Articular chondrocyte of knee joint (primary cell): ENCODE measurements at places on chromosomes 3 and 15. TPM values are rescaled to one million over a fixed set of nuclear protein-coding genes. Genes with fewer than 3 reads are reported as not detected.

The GPR149 gene
- not detected in 2 replicates for total RNA-seq

The TMCC1 gene
- 17.4 and 18.3 TPM in 2 replicates for total RNA-seq

The RBPMS2 gene
- 0.97 and 2.1 TPM in 2 replicates for total RNA-seq

The PLA2G4D gene
- total RNA-seq, result not detected in 2 replicates

The PSMD6 gene
- 84.7 and 97.6 TPM in 2 replicates for total RNA-seq

The CTXN2 gene
- total RNA-seq, result not detected in 2 replicates

The KLF15 gene
- total RNA-seq, result 1.5 and 2.2 TPM in 2 replicates

The CHMP2B gene
- total RNA-seq, result 49.9 and 55.8 TPM in 2 replicates

The CP gene
- total RNA-seq, result 105 and 153 TPM in 2 replicates

The LRRC3B gene
- total RNA-seq, result not detected in 2 replicates

The PLSCR2 gene
- 0.54 TPM in 1 of 2 replicates, not detected in the other for total RNA-seq

The KCNH8 gene
- not detected in 2 replicates for total RNA-seq

The EPHA6 gene
- 0.13 TPM in 1 of 2 replicates, not detected in the other for total RNA-seq

The RAD54L2 gene
- total RNA-seq, result 22.9 and 25.7 TPM in 2 replicates

The CLSTN2 gene
- 0.78 and 11.3 TPM in 2 replicates for total RNA-seq

The STAB1 gene
- 4.5 and 5.7 TPM in 2 replicates for total RNA-seq

The BOC gene
- 29.1 and 31.9 TPM in 2 replicates for total RNA-seq

The C15orf61 gene
- 3.1 and 8.2 TPM in 2 replicates for total RNA-seq

The PYGO1 gene
- total RNA-seq, result 20.4 and 20.5 TPM in 2 replicates

The TMEM212 gene
- not detected in 2 replicates for total RNA-seq

The MASP1 gene
- 6.5 and 15.1 TPM in 2 replicates for total RNA-seq

The IFT80 gene
- 93.7 and 116 TPM in 2 replicates for total RNA-seq

The FGF7 gene
- 180 and 233 TPM in 2 replicates for total RNA-seq

The FILIP1L gene
- 7.8 and 13.0 TPM in 2 replicates for total RNA-seq

The SUSD5 gene
- total RNA-seq, result 23.9 and 31.5 TPM in 2 replicates

The SEC62 gene
- total RNA-seq, result 60.6 and 66.2 TPM in 2 replicates

The PGBD4 gene
- 2.1 TPM in 2 replicates for total RNA-seq

The SLC12A8 gene
- total RNA-seq, result 1.6 and 2.3 TPM in 2 replicates

The FBXL2 gene
- total RNA-seq, result 19.5 and 22.4 TPM in 2 replicates

The A4GNT gene
- not detected in 2 replicates for total RNA-seq

The C3orf85 gene
- not detected in 2 replicates for total RNA-seq

The RBM15B gene
- total RNA-seq, result 30.9 and 35.1 TPM in 2 replicates

The LINGO1 gene
- 0.11 and 0.13 TPM in 2 replicates for total RNA-seq

The KLHL40 gene
- total RNA-seq, result not detected in 2 replicates

The TRPC1 gene
- total RNA-seq, result 29.0 and 40.8 TPM in 2 replicates

The PLIN1 gene
- total RNA-seq, result 0.91 and 1.2 TPM in 2 replicates

The SLCO2A1 gene
- not detected in 2 replicates for total RNA-seq

The STXBP5L gene
- total RNA-seq, result not detected in 2 replicates

The FANCI gene
- 11.9 and 21.0 TPM in 2 replicates for total RNA-seq

The AGTR1 gene
- total RNA-seq, result 0.43 and 1.0 TPM in 2 replicates

The SMCO1 gene
- total RNA-seq, result not detected in 2 replicates

The APOD gene
- 0.91 and 2.8 TPM in 2 replicates for total RNA-seq

The PLSCR5 gene
- total RNA-seq, result not detected in 2 replicates

The CADM2 gene
- total RNA-seq, result 0.11 TPM in 1 of 2 replicates, not detected in the other

The SPCS1 gene
- 106 and 119 TPM in 2 replicates for total RNA-seq

The LAMB2 gene
- 276 and 322 TPM in 2 replicates for total RNA-seq

The SI gene
- not detected in 2 replicates for total RNA-seq

The CLRN1 gene
- total RNA-seq, result not detected in 2 replicates

The IL5RA gene
- total RNA-seq, result not detected in 2 replicates

The FAM81A gene
- total RNA-seq, result 0.91 and 1.4 TPM in 2 replicates

The TMEM207 gene
- not detected in 2 replicates for total RNA-seq

The BAHD1 gene
- 5.7 and 8.1 TPM in 2 replicates for total RNA-seq

The OR5H6 gene
- total RNA-seq, result not detected in 2 replicates
